ENCODE measurements at places on chromosomes 6 and 20.

- DNase-seq = no peak
Observed at GRCh38 chr6:140124498-140124897, 750.0 kb upstream of the CITED2 start.

GRCh38 chr6:56628105-56628504, 14.6 kb downstream of the DST start:
- DNase-seq = no peak

GRCh38 chr6:143964674-143965081, 43.4 kb downstream of the PLAGL1 start:
- no peak for DNase-seq

GRCh38 chr6:17861361-17861760, 126.1 kb downstream of the KIF13A start:
- no peak for DNase-seq

DNA sequence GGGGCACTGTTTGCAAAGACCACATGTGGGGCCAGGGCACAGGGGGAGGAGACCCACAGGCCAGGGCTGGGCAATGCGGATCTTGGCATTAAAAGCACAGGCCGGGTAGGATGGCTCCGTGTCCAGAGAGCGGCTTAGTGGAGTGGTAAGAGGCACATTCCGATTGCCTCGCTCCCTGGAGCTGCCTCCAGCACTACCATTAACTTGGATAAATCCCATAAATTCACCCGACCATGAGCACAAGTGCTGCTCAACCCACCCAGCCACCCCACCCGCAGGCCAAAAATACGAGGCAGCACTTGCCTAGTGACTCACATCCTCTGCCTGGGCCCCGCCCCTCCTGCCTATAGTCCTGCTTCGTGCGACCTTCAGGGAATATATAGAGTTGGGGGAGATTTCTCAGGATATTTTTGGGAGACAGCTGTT, 67.5 kb upstream of the QKI start:
- DNase-seq = no peak

- DNase-seq = peak; percentile 57
Observed at GRCh38 chr6:111276335-111276734, 189.0 kb downstream of the SLC16A10 start.

DNA sequence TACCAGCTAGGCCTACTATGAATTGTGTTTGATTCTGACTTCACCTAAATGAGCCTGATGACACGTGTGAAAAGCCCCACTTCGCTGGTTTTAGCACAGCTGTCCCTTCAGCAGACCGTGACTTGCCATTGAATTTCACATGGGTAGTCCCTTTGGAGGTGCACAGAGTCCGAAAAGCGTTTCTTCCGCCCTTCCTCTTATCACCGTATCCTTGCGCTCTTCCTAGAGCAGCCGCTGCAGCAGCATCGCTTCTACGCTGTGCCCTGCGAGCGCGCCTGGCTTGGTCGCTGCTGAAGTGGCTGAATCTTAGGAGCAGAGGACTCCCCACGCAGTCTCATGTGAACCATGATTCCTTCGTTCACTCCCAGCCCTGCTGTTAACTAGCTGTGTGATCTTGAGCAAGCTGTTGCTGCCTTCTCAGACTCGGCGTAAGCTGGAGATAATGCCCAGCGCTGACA, 127.0 kb downstream of the PACRG start:
- DNase-seq = no peak

All from hematopoietic multipotent progenitor cell treated with erythropoietin and hydrocortisone succinate and interleukin-3 and kit ligand, for 8 days (in vitro differentiated cells).